Activated T-cell treated with anti-CD3 and anti-CD28 coated beads, Interleukin-2, amount 50 U/mL, for 24 hours (primary cell): ENCODE measurements at places on chromosomes 4 and X.

DNA sequence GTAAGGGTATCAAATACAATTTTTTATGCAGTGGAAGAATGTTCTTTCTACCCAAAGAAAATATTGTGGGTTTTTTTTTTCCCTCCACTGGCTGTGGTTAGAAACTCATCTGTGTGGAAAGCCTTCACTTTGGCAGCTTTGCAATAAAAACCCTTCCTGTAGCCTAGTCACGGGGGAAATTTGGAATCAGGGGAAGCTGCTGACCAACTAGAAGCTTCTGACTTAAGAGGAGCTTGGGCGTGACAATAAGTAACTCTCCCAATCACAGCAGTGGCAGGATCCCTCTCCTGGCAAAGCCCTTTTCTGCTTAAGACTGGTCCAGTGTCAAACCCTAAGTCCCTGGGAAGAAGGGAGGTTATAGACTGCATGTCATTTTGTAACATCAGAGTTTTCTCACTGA, 87.9 kb downstream of the LRRC66 start:
- DNase-seq = no peak

DNA sequence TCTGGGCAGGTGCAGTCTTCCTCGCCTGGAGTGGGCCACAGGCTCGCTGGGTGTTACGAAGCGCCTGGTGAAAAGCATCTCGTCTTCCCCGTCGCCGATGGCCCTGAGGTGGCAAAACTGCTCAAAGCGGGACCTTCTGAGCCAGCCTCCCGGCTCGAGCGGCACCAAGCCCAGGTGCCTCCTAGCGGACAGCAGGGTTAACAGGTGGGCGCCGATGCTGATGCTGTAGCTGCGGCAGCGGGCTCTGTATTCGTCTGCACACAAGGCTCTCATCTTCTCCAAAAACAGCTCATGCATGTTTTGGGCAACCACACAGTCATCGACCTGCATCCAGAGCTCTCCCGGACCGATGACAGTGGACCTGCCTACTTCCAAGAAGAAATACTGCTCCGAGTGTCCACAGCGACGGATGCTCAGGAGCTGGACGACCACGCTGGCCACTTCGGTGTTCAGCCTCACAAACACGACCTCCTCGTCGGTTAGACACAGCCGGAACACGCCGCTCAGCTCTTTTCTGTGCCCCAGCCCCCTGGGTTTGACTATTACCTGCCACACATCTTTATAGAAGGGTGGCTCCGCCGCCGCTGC, 1.2 kb downstream of the IRS4 start:
- DNase-seq = no peak

DNA sequence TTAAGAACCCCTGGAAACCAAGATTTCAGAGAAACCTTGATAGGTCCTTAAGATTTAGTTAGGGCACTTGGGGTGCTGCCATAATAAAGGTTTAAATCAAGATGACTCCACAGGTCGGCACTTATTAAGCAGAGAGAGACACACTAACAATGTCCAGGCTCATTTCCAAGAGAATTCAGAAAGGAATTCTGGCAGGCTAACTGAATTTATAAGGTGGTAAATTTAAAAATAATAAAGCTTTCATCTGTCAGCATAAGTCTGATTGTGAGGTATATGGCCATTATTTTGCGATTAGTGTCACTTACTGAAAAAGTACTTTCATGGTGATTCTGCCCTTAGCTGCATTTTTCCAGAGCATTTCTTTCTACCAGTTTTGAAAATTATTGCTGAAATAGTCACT, 472.7 kb downstream of the ARAP2 start:
- no peak for DNase-seq

DNA sequence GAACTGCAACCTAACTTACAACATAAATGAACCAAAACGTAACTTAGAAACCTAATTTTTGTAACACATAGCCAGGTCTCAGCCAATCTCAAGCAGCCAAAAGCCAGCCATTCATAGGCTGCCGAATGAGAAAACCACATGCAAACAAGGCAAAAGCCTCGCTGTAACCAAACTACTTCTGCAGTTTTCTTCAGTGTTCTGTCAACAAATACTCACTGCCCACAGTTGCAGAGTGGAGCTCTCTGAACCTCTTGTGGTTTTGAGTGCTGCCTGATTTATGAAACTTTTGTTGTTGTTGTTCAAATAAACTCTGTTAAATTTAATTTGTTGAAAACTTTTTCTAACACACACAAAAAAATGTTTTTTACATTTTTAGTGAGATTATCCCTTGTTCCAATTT, 251.2 kb downstream of the PAPSS1 start:
- DNase-seq = no peak

- DNase-seq = no peak
Observed at GRCh38 chr4:43425206-43425605, 532.7 kb downstream of the GRXCR1 start.

DNA sequence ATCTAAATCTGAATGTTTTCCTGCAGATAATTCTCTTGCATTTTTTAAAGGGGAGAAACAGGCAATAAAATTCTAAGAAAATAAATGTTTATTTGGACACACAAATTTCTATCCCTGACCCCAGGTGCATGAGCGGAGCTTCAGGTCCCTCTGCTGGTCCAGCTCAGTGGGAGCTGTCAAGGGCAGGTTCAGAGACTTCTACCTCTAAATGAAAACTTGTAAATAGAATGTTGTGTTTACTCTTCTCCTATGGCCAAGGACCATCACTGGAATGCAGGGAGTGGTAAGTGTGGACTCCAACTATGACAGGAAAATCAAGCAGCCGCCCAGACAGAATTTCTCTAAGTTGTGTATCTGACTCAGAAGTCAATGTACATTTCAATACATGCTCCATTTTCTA, 148.6 kb upstream of the TTC29 start:
- no peak for DNase-seq

- no peak for DNase-seq
Observed at GRCh38 chr4:4457803-4458553, 71.1 kb downstream of the NSG1 start.

DNA sequence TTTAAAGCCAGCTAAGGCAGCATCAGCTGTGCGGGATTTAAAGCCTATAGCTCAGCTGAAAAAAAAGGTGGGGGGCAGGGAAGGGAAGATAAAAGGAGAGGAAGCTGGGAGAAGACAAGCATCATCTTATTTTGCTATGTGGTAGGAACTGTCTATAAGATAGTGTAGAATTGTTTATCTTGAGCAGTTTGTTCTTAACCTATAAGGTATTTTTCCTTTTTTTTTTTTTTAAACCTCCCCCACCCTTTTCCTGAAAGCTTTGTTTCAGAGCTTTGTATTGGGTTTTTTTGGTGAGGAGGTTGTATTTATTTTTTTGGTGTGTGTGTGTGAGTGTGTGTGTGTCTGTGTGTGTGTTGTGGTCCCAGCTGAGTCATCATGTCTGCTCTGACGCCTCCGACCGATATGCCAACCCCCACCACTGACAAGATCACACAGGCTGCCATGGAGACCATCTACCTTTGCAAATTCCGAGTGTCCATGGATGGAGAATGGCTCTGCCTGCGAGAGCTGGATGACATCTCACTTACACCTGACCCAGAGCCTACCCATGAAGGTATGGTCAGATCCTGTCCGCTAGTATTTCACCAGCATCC, 531 bp downstream of the RUFY3 start:
- no peak for DNase-seq

DNA sequence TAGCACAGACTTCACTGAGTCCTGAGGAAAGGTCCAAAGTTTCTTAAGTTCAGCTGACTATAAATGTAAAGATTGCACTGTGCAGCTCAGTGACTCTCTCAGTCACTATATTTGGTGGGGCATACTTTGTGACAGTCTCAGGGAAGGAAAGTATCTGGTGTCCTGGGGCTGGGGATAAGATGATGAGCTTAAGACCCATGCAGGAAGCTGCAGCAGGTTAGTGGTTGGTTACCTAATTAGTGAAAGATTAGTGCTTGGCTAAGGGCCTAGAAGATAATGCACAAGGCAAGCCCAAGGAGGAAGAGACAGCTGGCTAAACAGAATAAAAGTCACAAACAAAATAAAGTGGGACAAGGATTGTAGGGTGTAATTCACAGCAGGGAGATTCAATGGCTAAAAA, 25.4 kb upstream of the SLITRK4 start:
- no peak for DNase-seq

DNA sequence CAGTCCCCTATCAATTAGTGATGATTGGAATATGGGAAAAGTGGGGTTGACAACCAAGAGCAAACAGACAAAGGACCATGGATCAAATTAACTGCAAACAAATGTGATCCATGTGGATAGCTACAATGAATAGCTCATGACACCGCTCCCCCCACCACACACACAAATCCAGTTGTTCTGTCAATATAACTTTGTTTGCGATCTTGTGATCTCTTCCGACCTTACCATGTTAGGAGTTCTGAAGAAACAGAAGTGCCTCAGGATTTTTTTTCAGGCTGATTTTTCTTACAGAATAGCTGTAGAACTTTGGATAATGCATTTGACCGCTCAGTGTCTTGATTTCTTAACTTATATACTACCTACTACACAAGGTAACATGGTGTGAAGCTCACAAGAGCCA, 116.6 kb downstream of the SH2D1A start:
- DNase-seq = no peak

GRCh38 chr4:185202984-185203485, 765 bp downstream of the CFAP97 start:
- DNase-seq = no peak

- no peak for DNase-seq
Observed at GRCh38 chr4:119314356-119314755, 7.6 kb downstream of the FABP2 start.

- no peak for DNase-seq
Observed at GRCh38 chrX:147890756-147891155, 21.0 kb upstream of the FMR1 start.

- no peak for DNase-seq
Observed at GRCh38 chrX:67692246-67692645, 148.4 kb downstream of the AR start.

- DNase-seq = peak; percentile 48
Observed at GRCh38 chrX:41180194-41180908, 95.1 kb downstream of the USP9X start.

- DNase-seq = no peak
Observed at GRCh38 chr4:111537165-111537564, 608.1 kb upstream of the FAM241A start.

- DNase-seq = no peak
Observed at GRCh38 chr4:152348670-152349069, 187.2 kb downstream of the FBXW7 start.

DNA sequence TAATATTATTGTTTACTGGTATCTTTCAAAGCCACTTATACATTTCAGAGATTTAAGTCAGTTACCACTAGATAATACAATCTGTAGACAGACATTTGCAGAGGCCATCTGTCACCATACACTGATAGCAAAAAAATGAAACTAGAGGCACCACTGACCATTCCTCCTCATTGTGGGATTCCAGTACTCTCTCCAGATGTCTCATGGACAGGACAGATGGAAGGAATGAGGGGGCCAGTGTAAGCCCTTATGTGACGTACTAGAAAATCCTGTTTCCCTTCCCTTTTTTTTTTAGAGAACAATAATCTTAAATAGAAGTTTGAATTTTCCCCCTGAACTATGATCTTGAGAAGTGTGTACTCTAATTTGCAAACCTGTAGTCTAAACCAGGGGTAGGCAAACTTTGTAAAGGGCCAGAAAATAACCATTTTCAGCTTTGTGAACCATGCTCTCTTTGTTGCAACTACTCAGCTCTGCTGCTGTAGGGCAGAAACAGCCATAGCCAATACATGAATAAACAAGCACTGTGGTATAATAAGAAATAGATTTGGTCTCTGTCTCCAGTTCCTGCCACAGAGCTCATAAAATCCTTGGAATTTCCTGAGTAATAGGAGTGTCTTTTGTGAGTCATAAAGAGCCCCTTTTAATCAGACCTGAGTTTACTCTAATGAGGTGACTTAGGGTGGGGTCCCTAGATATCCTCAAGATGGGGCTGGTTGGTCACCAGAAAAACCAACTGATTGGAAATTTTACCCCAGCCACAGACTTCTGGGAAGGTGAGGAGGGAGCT, 90.4 kb downstream of the MOSPD2 start:
- DNase-seq = no peak

- no peak for DNase-seq
Observed at GRCh38 chrX:105646592-105647372, 175.6 kb upstream of the NRK start.

- DNase-seq = no peak
Observed at GRCh38 chr4:20840648-20841190, 140.5 kb downstream of the PACRGL start.

- DNase-seq = no peak
Observed at GRCh38 chr4:96504386-96504785, 664.5 kb downstream of the PDHA2 start.

- DNase-seq = no peak
Observed at GRCh38 chrX:49192722-49193328, 6.7 kb upstream of the PRICKLE3 start.

DNA sequence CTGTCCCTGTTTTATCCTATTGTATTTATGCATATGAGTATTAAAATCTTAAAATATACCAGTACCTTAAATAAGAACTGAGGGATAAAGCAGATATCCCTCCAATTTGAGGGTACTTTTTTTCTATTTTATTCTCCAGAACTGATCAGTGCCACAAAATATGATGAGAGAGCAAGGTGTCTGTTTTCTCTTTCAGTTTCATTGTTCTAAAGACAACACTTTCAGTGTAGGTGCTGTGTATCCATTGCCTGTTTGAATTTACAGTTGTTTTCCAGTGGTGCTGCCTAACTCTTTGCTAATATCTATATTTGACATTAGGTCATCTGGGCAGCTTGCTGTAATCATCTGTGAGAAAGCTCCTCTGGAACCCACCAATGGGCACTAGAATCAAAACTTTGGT, 394.7 kb downstream of the IL1RAPL1 start:
- DNase-seq = no peak

- no peak for DNase-seq
Observed at GRCh38 chrX:40449956-40450706, 130.6 kb upstream of the ATP6AP2 start.

GRCh38 chr4:107299646-107300045, 263.5 kb upstream of the DKK2 start:
- no peak for DNase-seq

- DNase-seq = no peak
Observed at GRCh38 chr4:1466034-1466862, 60.0 kb upstream of the NKX1-1 start.

DNA sequence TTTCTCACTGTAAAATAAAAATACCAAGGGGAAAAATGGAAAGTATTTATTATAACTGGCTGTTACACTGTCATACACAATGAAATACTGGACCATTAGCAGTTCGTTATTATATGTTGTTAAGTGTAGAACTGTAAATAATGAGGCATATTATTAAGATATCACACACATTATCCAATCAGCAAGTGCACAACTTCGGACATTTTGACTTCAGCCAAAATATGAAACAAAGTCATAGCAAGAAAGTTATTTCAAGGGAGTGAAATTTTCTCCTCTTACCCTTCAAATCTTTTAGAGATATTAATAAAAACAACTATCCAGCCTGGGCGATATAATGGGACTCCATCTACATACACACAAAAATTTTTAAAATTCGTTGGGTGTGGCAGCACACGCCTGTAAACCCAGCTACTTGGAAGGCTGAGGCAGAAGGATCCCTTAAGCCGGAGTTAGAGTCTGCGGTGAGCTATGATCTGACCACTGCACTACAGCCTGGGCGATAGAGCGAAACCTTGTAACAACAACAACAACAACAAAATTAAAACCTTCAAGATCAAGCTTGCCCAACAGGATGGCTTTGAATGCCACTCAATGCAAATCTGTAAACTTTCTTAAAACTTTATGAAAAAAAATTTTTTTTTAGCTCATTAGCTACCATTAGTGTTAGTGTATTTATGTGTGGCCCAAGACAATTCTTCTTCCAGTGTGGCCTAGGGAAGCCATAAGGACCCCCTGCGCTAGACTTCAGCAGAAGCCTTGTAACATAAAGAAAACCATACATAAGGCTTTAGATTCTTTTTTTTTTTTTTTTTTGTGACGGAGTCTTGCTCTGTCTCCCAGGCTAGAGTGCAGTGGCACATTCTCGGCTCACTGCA, 1.3 kb upstream of the CISD2 start:
- no peak for DNase-seq
